AG20443 (cell line): ENCODE measurements at places on chromosomes 3 and 15.

GRCh38 chr15:100022391-100022790 is 289.2 kb upstream of the LYSMD4 start:
- no peak for DNase-seq

DNA sequence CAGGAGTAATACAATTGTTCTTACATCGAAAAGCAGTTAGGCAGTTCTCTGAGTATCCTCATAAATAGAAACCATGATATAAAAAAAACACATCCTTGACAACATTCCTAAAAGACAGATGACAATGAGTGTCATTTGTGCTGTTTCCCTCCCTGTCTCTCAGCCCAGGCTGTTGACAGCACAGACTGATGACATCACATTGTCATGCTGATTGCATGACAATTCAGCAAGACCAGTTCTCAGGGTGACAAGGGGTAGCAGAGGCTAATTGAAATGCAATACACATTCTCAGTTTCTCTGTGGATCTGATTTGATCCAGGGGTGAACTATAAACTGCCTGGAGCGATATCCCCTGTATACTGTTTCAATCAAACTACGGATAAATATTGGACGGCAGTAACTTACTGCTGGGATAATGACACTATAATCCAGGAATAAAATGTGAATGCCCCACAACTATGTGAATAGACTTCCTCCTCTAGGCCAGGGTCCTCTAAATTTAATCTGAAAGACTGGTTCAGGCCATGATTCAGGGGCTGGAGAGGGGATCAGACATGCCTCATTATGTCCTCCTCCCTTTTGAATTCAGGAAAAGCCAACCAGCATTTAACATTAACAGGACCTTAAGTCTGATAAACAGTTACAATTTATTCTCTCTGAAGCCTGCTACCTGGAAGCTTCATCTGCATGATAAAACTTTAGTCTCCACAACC is 16.7 kb upstream of the EIF1B start:
- no peak for DNase-seq

DNA sequence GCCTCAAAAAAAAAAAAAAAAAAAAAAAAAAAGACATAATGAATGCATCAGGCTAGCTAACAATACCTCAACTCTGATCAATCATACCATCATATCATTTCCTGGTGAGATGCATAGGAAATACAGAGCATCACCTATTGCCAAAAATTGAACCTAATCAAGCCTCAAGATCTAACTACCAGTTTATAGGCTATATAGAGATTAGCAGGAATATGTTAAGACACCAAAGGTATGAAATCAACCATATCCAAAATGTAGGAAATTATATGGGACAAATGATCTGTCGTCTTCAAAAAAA is 387 bp upstream of the VPS33B start:
- DNase-seq: no peak

DNA sequence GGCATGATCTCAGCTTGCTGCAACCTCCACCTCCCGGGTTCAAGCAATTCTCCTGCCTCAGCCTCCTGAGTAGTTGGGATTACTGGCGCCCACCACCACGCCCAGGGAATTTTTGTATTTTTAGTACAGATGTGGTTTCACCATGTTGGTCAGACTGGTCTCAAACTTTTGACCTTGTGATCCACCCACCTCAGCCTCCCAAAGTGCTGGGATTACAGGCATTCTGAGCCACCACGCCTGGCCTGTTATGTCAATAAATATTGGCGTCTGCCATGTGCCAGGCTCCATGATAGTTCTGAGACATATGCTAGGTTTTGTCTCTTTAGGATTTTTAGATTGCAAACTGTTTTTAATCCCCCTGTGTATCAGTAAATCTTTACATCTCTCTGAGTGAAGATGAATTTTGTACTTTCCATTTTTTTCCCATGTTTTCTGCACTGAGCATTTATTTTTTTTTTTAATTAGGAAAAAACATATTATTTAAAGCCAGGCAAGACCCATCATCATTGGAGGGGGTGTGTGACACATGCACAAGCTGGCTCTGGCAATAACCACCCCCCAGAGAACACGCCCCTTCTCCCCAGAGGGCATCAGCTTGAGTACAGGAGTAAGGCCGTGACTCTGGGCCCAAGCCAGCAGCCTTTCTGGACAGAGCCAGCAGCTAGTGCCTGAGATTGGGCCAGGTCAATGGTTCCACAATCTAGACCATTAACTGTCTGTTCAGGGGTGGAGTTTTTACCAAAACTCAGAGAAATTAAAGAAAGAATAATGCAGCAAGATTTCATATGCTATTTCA is 51.0 kb upstream of the ATP1B3 start:
- no peak for DNase-seq

GRCh38 chr3:52523386-52524257 is 10.0 kb downstream of the NT5DC2 start:
- no peak for DNase-seq

GRCh38 chr3:48437812-48438211 is 2.1 kb downstream of the CCDC51 start:
- DNase-seq: no peak

- no peak for DNase-seq
Measured at GRCh38 chr3:106067711-106068110, 198.9 kb upstream of the CBLB start.

GRCh38 chr15:52620496-52620895 is 51.7 kb upstream of the ARPP19 start:
- DNase-seq: no peak

- DNase-seq: peak; percentile 88
Measured at GRCh38 chr15:66603301-66604179, 37.7 kb upstream of the LCTL start.

DNA sequence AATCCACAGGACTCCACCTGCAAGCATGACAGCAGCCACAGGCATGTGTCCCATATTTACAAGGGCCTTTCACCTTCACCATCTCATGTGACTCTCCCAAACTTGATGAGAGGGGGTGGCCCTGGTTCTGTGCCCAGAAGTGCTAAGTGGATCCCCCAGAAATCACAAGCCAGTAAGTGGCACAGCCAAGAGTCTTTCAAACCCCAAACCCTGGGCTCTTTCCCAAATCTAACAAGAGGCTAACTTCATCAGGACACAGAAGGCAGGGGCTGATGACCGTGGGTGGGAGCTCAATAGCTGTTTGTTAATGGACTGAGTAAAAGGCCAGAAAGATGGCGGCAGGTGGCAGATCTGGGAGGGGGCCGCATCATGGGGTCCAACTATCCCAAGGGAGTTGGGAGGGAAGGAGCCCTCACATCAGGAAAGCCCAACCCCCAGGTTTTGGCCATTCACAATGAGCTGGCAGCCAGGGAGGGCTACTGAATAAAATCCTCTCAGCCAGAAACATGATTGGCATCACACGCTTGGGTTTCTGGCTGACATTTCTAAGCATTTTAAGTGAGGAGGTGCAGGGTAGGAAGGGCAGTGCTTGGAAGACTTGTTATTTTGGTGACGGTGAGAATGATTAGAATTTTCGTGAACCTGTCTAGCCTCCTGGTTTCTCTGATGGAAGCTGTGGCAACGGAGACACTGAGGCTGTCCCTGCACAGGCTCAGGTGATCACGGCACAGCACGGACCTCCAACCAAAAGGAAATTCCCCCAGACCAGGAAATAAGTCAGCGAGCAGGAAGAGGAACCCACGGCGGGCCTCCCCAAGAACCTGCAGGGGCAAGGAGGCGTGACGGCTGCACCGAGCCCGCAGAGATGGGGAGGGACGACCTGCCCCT is 109.3 kb downstream of the OXNAD1 start:
- no peak for DNase-seq

- no peak for DNase-seq
Measured at GRCh38 chr15:41203395-41203794, 27.2 kb downstream of the EXD1 start.

DNA sequence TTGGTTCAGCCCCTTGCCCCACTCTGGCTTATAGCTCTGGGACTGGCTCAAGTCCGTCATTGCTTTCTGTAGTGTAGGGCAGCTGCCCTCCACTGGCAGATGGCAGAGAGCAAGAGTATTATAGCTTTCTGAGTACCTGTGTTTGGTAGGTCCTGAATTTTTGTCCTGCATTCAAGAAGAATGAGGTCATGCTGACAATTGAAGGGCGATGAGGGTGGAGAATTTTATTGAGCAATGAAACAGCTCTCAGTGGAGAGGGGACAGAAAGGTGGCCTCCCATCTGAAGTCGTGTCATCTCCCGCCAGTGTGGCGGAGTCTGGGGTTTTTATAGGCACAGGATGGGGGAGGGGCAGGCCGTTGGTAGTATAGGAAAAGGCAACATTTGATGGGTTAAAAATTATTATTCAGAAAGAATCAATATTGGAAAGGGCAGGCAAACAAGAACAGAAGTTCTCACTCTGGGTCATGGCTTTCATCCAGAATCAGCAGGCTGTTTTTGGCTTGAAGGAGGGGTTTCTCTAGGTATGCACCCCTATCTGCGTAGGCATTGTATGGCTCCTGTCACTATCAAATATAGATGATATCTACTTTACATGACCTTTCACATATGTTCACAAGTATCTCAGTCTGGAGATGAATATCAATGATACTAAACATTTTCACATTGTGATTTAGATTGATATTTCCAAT is 1239.7 kb upstream of the ALCAM start:
- DNase-seq: no peak

DNA sequence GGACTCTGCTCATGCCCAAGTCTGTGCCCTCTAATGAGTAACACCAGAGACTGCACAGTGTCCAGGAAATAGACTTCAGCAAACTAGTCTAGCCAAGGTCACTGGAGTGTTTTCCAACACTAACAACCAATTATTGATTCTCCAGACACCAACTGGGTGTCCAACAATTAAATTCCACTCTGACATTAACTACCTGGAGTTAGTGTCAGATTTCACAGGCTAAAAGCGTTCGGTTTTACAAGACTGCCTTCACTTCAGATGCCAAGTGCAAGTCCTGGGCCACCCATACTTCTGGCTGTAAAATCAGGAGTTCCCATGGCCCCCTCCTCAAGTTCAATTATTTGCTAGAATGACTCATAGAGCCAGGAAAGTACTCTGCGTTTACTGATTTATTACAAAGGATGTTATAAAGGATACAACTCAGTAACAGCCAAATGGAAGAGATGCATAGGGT is 20.8 kb upstream of the CFAP161 start:
- no peak for DNase-seq

GRCh38 chr3:25727316-25727715 is 55.9 kb downstream of the NGLY1 start:
- DNase-seq: no peak
